ENCODE measurements at places on chromosomes 2 and 18. TPM values are rescaled to one million over a fixed set of nuclear protein-coding genes. Genes with fewer than 3 reads are reported as not detected.

Gene MGAT4A
- total RNA-seq, result 60.4 TPM

Gene GALNT5
- total RNA-seq, result 0.48 TPM

Gene ELOA2
- total RNA-seq, result not detected

Gene KCNS3
- total RNA-seq, result 13.0 TPM

Gene DUSP19
- total RNA-seq, result 1.4 TPM

- DNase-seq, result no peak
Observed at GRCh38 chr2:176544991-176545956, 276.0 kb downstream of the MTX2 start.

DNA sequence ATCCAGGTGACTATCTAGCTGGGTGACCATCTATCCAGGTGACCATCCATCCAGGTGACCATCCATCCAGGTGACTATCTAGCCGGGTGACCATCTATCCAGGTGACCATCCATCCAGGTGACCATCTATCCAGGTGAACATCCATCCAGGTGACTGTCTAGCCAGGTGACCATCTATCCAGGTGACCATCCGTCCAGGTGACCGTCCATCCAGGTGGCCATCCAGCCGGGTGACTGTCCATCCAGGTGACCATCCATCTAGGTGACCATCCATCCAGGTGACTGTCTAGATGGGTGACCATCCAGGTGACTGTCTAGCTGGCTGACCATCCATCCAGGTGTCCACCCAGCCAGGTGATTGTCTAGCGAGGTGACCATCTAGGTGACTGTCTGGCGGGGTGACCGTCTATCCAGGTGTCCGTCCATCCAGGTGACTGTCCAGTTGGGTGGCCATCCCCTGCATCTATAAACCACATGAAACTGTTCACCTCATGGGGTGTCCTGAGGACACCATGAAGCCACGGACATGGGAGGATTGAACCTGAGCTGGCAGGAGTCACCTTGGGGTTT, 305.3 kb downstream of the NDUFA10 start:
- DNase-seq, result no peak

GRCh38 chr2:186518945-186519344, 32.9 kb downstream of the ZC3H15 start:
- DNase-seq, result no peak

- DNase-seq, result no peak
Observed at GRCh38 chr18:55384551-55385275, 203.3 kb downstream of the TCF4 start.

GRCh38 chr2:18396329-18397010, 164.0 kb downstream of the RDH14 start:
- DNase-seq, result no peak

DNA sequence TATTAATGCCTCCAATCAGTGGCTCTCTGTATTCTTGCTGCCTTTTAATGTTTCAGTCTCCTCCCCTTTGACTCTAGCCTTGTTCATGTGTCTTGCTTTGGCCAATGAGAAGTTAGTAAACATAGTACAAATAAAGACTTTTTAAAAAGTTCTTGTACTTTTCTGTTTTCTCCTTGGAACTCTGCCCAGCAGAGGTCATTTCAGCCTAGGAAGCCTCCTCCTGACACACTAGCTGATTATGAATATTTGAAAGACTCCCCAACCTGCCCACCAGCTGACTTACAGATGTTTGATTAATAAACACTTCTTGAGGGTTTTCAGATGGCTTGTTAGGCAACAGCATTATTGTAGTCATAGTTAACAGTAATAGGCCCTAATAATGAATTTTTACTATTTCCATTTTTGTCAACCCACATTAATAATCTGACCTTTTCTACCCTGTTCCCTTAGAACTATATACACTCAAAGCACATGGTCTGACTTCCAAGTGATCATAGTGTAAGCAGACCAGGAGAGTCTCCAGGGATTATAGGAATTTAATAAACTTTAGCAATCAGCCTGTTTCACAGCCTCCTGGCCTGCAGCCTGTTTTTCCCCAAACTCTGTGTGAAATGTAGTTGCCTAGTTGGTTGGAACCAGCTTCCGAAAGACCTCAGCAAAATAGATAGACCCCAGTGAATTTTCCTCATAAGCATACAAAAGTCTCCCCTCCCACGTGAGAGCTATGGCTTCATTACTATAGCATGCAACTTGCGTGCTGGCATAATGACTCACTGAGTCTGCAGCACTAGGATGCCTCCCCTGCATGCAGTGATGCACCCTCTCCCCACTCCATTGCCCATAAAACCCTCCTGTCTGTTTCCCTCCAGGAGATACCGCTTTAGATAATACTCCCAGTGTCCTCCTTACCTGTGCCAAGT, 670.7 kb upstream of the ZNF804A start:
- DNase-seq, result no peak

GRCh38 chr2:235922839-235923238, 245.3 kb downstream of the GBX2 start:
- DNase-seq, result no peak

DNA sequence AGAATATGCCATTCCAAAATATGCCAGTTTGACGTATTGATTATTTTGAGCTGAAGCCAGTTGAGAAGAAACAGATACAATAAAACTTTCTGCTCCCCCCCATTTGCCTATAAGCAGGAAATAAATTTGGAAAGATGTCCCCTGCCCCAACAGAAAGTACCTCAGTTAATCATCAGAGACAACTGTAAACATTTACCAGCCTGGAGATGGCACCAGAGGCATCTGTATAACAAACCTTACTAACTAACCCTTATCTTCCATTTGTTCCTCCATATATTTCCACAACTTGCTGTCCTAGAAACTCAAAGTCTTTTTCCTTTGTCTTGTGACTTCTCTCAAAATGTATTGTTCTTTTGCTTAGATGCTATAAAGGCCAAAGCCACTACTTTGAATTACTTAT, 93.8 kb downstream of the AKAIN1 start:
- DNase-seq, result no peak

- DNase-seq, result no peak
Observed at GRCh38 chr2:100013892-100014677, 128.3 kb downstream of the AFF3 start.

- no peak for DNase-seq
Observed at GRCh38 chr2:70043252-70043875, 43.9 kb upstream of the PCBP1 start.

DNA sequence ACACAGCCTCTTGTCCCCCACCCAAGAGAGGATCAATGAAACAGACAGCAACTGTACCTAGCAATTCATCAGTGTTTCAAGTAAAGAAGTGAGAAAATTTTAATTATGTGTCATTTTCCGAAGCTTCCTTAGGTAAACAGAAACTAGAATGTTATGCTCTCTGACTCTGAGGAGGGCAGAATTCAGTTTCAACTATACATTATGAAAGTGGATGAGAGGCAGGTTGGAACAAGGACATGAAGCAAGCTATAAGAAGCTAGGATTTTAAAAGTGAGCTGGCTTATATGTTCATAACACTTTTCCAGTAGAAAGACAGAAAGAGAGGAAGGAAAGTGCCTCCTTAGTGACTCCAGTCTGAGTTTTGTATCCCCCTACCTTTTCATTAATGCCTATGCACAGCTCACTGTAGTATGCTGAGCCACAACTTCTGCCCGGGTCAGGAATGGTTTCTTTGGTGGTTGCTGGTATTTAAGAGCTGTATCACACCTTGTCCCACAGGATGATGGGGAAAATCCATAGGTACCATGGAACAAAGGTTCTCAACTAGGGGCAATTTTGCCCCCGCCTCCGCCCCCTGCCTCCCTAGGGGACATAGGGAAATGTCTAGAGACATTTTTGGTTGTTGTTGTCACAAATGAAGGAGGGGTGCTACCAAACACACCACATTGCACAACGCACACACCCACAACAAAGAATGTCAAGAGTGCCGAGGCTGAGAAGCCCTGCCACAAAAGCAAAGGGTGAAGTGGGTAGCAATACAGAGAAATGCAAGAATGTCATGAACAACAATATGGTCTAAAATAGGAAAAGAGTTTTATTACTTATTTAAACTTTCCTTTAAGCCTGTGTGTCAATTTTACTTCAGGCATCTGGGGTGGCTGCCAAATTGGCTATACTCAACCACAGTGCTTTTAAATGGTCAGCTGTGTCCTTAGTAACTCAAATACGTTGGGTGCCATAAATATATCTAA, 161.0 kb upstream of the ZFP36L2 start:
- no peak for DNase-seq

GRCh38 chr18:78693429-78693828, 286.2 kb upstream of the SALL3 start:
- no peak for DNase-seq

DNA sequence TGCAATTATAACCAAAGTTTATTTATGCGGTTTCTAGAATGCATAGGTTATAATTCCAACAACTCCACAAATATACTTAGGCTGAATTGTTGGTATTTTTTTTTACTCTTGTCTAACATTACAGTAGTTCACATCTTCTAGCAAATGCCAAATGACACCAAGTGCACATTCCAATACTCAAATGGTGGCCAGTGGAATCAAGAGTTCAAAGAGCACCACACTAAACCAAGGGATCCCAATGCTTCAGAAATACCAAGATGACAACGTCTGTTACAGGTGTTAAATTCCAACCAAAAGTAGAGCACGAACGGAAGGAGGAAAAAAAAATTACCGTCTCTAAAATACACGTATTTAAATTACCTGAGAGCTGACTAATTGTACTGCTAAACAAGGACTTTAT, 136.2 kb downstream of the TMEM247 start:
- no peak for DNase-seq

DNA sequence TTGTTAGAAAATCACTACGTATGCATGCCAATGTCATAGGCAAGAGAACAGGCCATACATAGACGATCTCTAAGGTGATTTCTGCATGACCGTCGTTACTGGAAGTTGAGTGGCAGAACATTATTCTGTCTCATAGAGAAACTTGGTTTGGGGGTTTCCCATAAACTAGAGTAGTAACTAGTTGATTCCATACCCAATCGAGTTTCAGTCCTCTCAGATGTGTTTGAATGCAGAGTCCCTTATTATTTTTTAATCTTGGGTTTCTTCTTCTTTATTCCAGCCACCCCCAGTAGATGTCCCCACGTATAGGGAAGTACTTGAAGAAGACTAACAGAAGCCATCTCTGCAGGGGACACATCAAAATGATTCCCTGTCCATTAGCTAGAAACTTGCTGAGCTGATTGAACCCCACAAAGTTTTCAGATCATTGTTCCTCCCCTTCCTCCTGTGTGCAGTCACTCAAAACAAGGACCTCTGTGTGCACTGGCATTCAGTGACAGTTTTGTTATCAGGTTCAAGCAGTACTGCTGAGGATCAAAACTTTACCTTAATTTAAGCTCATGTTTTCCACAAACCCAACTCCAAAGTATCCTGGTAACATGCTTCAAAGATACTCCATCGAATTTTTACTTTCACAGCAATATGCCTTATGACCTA, 68.4 kb upstream of the CDCA7 start:
- no peak for DNase-seq
